NCI-H187 treated with DMSO at 0.1 percent for 48 hours (cell line): ENCODE measurements at places on chromosomes 16 and 17.

- no peak for DNase-seq
Observed at GRCh38 chr16:23952128-23952970, 116.6 kb downstream of the PRKCB start.

GRCh38 chr17:56629531-56630075 is 36.1 kb downstream of the NOG start:
- DNase-seq, result no peak

DNA sequence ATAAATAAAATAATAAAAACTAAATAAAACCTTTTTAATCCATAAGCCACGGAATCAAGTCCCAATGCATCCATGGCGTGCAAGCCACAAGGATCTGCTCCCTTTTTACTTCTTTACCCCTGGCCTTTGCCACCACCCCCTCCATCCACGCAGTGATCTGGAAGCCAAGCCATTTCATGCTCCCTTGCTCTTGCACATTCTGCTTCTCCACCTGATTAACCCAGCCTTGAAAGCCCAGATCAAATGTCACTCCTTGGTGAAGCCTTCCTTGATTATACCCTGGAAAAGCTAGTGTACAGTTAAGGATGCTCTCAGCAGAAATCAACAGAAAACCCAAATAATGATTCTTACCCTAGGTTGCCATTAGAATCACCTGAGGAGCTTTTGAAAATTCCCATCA is 9.9 kb downstream of the LRRC3C start:
- no peak for DNase-seq

DNA sequence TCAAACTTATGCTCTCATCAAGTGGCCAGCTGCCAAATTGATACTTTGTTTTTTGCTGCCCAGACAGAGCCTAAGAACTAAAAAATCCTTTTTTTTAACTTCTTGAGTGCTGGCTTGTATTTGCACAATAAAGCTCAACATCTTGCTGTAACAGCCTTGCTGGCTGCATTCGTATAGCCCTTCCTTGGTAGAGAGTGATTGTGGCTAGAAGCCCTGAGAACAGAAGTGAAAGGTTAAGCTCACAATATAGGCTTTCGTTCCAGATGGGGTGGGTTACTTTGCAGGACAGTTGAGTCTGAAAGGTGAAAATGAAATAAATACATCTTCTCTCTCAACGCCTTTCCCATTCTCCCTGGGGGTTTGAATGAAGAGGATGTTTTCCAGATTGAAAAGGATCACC is 278.8 kb downstream of the HS3ST3B1 start:
- no peak for DNase-seq

DNA sequence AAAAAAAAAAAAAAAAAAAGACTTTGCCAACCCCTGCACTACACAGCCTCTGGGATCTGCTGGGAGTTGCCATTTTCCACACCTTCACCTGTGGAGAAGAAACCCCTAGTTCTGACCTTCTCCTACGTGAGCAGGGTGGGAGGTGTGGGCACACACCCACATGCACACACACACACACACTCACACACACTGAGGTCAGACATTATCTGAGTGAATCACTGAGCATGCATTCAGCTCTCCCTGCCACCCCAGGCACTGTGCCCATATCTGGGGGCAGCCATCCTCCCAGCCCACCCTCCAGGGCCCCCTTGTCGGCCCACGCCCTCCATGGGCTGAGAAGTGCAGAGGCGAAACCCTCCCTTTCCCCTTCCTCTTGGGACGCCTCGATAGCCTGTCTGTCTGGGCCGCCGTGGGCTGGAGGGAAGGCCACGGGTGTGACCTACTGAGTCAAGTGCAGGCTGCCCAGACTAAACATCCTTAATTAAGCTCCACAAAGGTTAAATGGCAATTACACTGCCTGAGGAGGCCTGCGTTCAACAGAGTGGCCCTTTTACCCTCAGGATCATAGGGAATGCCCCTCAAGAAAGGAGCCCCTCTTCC is 143.8 kb downstream of the C16orf95 start:
- no peak for DNase-seq

GRCh38 chr17:41581366-41582060 is 5.2 kb downstream of the KRT14 start:
- DNase-seq, result no peak

DNA sequence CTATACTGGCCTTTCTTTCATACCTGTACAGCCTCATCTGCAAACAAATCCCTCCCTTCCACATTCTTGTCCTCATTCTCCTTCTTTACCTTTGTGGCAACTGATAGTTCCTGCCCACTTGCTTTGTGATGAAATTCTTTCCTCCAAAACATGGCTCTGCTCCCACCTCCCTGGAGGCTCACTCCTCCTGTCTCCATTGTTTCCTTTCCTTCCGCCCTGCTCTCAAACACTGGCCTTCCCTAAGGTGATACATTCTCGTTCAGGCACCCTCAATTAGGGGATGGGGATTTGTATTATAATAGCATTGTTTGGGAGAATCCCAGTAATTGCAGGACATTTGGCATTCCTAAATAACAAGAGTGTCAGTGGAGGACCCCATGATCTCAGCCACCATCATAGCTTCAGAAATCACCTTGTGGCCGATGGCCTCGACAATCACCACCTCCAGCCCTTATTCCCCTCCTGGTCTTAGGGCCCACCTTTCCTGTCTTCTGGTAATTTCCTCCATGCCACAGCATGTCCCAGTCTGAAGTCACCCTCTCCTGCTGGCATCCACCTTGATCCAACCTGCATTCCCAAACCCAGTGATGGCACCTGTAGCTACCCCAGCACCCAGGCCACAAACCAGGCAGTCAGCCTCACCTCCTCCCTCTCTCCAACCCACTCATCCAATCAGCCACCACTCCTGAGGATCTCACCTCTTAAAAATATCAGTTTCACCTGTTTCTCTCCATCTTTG is 7.9 kb downstream of the UNC119 start:
- no peak for DNase-seq
